Astrocyte of the cerebellum (primary cell): ENCODE measurements at places on chromosomes 5 and 9.

DNA sequence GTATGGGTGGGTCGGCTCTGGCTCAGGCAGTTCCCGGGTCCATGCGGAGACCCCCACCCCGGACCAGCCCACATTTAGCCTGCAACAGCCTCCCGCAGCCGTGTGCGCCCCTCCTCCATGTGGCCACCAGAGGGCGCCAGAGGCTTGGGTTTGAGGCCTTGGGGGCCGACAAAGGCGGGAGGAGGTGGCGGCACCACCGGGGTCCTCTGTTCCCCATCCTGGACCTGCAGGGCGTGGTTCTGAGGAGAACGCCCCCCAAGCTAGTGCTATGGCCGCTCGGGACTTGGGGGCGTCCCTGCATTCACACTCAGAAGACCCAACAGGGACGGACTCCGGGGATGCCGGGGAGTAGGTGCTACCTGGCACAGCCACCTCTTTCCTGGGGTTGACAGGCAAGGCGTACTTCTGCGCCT is 16.5 kb downstream of the ASS1 start:
- no peak for DNase-seq

DNA sequence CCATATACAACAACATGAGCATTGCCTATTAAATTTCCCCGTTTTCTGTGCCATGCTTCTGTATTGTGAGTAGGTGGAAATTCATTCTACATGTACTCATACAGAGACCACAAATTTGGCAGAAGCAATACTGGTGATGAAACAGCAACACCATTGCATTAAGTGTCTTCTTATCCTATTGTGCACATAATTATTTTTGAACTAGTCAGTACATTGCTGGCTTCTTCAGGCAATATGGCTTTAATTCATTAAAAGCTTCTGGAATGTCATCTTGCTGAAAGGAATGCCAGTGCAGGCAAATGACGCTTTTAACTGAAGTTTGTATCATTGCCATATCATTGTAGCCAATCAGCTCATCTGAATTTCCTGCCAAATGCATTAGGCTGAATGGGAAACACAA is 82.6 kb downstream of the KIAA1958 start:
- peak; percentile 87 for DNase-seq

GRCh38 chr5:36199620-36200019 is 42.1 kb downstream of the NADK2 start:
- no peak for DNase-seq

- DNase-seq, result no peak
Measured at GRCh38 chr5:36720688-36721087, 114.3 kb downstream of the SLC1A3 start.

- DNase-seq, result no peak
Measured at GRCh38 chr9:89889865-89890264, 285.1 kb downstream of the GADD45G start.

DNA sequence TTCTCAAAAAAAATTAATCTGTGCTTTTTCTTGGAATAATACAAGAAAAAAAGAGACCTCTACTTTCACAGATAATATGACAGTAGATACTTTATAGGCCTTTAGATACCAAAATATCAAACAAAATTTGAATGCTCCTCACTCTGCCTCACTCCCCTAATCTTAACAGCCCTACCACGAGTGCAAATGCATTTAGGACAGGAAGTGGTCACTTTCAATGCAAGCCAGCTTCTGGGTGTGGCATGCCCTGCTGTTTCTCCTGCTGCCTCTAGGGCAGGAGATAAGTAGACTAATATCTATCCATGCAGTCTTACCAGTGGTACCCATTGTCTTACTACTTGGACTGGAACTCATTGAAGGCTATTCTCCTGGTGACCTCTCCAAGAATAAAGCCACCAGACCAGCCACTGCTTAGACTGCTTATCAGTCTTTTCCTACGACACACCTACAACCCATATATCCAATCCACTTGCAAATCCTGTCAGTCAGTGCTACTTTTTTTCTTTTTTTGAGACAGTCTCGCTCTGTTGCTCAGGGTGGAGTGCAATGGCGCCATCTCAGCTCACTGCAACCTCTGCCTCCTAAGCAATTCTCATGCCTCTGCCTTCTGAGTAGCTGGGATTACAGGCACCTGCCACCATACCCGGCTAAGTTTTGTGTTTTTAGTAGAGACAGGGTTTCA is 23.0 kb downstream of the FRRS1L start:
- DNase-seq, result no peak

- DNase-seq, result no peak
Measured at GRCh38 chr9:37719526-37719925, 34.1 kb upstream of the TRMT10B start.

- DNase-seq, result no peak
Measured at GRCh38 chr5:168269937-168270330, 21.5 kb upstream of the WWC1 start.
